ENCODE measurements at places on chromosomes 3 and 15.

DNA sequence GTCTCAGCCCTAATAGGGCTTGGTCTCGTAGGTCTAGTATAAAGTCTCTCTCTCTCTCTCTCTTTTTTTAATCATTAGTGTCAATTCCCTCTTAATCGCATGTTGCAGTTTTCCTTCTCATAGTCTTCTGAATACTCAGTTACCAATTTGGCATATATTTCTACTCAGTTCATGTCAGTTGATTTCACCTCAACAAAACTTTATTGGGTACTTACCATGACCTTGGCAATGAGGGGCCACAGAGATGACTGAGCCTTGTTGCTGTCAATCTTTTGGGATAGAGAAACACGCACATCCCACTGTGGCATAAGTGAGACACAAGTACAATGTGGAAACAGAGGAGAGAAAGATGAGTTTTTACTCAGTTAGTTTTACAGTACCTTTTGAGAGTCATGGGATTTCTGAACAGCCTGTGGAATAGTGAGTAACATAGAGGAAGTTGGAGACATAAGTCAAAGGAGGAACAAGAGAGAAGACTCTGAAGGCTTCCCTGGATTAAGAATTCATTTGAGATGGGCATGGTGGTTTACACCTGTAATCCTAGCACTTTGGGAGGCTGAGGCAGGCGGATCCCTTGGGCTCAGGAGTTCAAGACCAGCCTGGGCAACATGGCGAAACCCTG is 150.2 kb upstream of the CBLB start:
- no peak for DNase-seq

DNA sequence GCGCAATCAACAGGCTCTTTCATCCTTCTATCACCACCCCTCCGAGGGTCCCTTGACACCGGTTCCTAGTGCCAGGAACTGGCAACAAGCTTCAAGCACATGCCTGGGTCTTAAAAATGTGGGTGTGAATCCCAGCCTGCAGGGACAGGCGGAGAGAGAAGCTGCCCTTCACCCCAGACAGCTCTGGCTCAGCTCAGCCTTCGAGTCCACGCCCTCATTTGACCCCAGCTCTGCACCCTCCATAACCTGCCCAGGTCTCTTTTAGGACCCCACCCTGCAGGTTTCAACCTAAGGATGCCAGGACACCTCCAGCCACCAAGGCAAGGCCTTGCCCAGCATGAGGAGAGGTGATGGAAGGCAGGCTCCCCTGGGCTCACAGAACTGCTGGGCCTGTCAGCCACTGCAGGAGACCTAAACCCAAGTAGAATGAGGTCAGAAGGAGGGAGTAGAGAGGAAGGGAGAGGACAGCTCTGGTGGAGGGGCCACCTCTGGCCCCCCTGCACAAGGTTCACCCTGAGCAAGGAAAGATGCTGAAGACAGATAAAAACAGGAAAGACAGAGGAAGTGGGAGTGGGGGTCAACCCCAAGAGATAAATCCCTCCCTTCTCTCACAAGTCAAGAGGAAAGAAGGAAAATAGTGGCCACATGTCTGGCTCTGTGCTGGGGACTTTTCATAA is 2.6 kb upstream of the LOXL1 start:
- DNase-seq: no peak

GRCh38 chr15:63015618-63016017 is 26.9 kb upstream of the TPM1 start:
- no peak for DNase-seq

GRCh38 chr15:28900041-28900891 is 14.5 kb downstream of the APBA2 start:
- DNase-seq: no peak

DNA sequence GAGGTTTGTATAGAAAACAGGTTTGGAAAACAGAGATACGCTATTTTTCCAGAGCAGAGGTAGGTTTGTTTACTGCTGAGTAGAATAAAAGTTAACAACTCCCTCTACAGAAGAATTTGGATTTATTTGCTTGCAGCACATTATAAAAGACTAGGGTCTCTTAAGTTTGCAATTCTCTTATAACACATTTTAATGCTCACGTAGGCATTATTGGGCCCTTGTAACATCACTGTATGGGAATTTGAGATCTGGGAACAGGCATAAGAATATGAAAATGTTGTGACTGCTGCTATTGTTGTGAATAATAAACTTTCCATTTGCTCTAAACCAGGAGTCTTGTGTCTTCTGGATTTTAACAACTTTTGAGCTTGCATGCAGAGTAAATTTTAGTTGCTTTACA is 128.3 kb upstream of the CADM2 start:
- DNase-seq: no peak

- DNase-seq: no peak
Measured at GRCh38 chr3:160150066-160150465, 75.2 kb upstream of the C3orf80 start.

GRCh38 chr3:195023989-195024388 is 247.0 kb downstream of the XXYLT1 start:
- no peak for DNase-seq

GRCh38 chr15:52551762-52552161 is 17.1 kb downstream of the ARPP19 start:
- DNase-seq: no peak

GRCh38 chr15:40151991-40152390 is 8.9 kb upstream of the BUB1B start:
- no peak for DNase-seq

- DNase-seq: no peak
Measured at GRCh38 chr3:27089645-27090044, 279.5 kb downstream of the NEK10 start.

DNA sequence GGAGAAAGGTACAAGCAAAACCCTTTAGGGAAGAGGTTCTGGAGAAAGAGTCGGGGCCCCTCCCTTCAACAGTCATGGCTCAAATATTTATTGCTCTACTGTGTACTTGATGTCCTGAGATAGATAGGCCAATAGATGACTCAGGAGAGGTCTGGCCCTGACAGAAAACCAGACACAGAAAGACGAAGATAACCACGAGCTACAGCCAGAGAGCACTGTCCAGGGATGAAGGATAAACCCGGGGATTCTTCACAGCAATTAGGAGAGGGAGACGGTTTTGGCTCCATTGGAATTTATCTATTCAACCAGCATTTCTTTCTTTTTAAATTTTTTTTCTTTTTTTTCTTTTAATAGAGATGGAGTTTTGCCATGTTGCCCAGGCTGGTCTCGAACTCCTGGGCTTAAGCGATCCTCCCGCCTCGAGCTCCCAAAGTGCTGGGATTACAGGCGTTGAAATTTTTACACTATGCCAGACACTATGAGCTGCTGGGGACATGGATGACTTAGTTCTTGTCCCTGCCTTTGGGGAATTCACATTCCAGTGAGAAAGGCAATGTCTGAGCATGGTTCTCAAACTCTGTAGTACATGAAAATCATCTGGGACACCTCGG is 4.6 kb upstream of the CIDEC start:
- DNase-seq: no peak

DNA sequence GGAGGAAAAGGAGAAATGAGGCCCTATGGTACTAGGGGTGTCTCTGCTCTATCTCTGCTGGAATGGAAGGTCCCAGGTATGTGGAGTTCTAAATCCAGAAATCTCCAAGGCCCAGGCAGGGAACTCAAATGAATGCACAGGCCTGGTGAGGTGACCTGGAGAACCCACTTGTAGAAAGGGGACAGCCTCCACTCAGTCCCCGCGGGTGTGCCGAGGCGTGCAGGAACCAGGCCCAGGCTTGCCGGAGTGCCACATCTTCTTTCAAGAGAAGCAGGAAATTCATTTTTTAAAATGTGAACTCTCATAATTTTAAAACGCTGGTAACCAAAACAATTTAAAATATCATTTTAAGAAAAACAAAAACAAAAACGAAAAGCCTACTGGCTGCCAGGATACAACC is 32.2 kb upstream of the ADCY5 start:
- no peak for DNase-seq

DNA sequence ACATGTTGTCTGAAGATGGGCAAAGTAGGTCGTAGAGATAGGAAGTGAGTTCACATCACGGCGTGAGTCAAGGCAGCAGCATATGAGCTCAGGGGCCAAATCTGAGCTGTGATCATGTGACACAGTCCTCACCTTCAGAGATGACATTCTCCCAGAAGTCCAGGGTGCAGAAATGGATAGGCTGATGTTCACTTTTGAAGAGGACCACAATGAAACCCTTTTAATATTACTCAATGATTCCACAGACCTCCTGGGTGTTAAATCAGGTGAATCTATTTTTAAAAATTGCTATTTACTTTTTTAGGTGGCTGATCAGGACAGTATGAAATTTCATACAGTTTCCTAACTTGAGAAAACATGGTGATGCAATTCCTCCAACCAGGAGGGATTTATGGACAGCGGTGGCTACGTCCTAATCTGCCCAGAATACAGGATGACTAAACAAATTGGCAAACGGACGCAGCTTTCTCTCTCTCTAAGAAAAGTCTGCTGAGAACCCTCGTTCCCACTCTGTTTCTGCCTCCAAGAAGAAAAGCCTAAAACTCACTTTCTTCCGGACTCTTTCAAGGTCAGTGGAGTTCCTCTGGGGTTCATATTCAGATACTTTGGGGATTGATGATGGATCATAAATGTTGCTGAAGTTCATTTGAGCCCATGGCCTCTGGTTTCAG is 34.4 kb downstream of the B3GNT5 start:
- DNase-seq: no peak

GRCh38 chr3:157082305-157082982 is 77.5 kb downstream of the CCNL1 start:
- DNase-seq: no peak

- no peak for DNase-seq
Measured at GRCh38 chr3:175672119-175672689, 813.1 kb downstream of the NAALADL2 start.

- no peak for DNase-seq
Measured at GRCh38 chr15:69600556-69601085, 148.0 kb downstream of the RPLP1 start.

DNA sequence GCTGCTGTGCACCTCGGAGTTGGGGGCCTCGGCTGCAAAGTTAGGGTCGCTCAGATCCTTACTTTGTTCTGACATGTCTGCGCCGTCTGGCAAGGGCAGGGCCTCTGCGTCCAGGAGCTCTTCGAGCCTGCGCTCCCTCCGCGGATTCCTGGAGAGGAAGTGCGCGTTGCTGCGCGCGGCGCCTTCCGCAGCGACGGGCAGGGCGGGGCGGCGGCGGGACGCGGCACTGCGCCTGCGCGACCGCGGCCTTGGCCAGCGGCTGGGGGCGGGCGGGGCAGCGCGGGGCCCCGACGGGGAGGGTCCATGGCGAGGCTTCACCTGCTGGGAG is at the start of gene NDN:
Gene NDN (minus strand): TSS at position 163 of the 328 bp plus-strand sequence. CDS start 88 bp downstream, at position 75.
- DNase-seq: no peak

DNA sequence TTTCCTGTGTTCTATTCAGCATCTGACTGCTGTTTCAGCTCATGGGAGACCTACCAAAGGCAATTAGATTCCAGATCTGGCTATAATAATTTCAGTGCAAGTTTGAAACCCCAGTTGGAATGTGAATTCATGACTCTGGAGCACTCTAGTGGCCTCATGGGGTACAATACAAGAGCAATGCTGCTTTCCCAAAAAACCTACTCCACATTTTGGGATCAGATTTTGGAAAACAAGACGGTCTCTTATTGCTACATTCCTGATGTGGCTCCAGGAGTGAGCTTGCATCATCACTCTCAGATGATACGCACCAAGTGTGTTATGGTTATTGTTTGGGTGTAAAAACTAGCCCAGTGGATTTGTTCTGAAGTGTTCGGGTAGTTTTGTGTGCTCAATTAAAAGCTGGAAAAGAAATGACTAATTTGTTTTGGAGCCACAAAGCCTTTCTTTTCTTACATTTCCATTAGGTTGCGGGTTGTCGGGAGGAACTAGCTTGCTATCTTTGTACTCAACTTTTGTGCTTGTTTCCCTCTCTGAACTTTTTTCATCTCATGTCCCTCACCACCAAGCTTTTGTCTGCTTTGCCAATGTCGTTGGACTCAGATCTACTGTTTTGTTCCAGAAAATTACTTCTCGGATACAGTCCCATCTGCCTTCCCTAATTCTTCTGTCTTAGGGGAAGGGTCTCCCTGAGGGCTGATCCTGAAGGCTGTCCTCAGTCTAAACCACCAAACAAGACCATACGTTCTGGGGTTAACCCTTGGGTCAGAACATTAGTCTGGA is 272.1 kb downstream of the BBX start:
- DNase-seq: no peak

DNA sequence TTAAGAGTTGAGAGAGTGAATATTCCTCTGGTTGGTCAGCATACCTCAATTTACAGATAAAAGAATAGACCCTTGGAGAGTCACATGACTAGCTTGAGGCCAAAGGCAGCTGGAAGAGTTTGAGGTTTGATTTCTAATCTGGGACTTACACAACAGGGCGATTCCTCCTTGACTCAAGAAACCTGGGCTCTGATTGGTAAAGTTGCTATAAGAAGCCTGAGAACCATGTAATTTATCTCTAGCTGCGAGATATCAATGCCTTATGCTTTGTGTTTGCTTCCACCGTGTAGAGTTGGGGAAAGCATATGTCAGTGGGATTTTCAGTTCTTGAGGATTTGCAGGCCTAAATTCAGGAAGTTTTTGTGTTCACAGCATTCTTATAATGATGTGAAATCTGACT is 206.0 kb downstream of the KLHL25 start:
- no peak for DNase-seq

DNA sequence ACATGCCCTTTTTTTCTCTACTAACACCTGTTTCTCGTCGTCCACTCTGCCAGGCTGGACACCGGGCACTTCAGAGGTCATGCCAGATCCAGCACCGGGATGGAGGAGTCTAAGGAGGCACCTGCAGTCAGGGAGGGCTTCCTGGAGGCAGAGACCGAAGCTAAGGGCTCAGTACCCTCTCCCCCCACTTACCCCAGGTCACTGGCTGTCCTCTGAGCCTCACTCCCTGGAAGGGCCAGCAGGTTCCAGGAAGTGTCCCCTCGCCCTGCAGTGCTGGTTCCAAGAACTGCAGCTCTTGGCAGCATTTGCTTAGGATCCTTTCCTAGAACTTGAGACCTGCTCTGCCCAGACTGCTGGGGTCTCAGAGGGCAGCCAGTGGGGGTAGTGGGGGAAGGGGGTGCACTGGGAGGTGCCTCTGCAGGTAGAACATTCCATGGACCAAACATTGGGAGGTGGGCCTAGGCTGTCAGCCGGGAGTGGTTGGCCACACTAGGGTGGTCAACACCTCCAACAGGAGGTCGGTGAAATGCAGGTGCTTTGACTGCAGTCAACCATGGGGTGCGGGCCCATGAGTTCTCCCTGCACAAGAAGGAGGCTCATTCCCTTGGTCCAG is 11.3 kb downstream of the CISH start:
- DNase-seq: no peak

DNA sequence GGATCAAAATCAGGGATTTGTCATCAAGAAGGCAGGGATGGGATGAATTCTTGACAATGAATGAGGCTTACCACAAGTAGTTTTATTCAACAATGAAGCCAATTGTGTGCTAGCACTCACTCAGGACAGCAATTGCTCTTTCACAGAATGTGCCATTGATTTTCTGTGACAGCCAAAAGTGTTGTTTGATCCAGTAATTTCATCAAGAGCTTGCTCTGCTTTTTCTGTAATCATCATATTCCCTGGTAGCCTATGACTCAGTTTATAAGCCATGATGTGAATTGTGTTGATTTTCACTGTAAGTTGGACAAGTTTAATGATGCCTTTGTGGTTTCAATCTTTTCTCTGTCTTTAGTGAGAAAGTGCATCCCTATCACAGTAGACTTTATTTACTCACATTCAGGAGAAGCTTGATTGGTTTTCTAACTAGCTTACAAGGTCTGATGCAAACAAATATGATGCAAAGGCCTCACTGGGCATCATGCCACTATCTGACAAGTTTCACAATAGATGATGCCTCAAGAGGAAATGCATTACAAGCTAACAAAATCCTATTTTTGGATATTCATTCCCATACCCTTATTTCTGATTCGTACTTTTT is 13.6 kb upstream of the CSRNP1 start:
- DNase-seq: no peak

Measured in C1 segment of cervical spinal cord (tissue), 14 donors.